ENCODE measurements at places on chromosomes 6 and 20. TPM values are rescaled to one million over a fixed set of nuclear protein-coding genes. Genes with fewer than 3 reads are reported as not detected.

Gene RBBP9
- total RNA-seq: 14.4 TPM

Gene RING1
- total RNA-seq: 31.1 TPM

Gene THBS2
- total RNA-seq: 260 TPM

Gene SMLR1
- total RNA-seq: not detected

Gene KIFC1
- total RNA-seq: 4.2 TPM

Gene BPIFA1
- total RNA-seq: not detected

Gene ROS1
- total RNA-seq: not detected

Gene RTF2
- total RNA-seq: 81.4 TPM

Gene CALHM4
- total RNA-seq: 0.20 TPM

Gene PPIL6
- total RNA-seq: 1.7 TPM

Gene LTA
- not detected for total RNA-seq

Gene SLPI
- total RNA-seq: not detected

Gene TOP1
- 55.9 TPM for total RNA-seq

Gene HIVEP2
- total RNA-seq: 17.0 TPM

Gene ID4
- 12.0 TPM for total RNA-seq

Data from astrocyte (in vitro differentiated cells and primary cell).